ENCODE measurements at places on chromosomes 1 and 21.

GRCh38 chr21:34865400-34866241 lies 183.5 kb downstream of the RUNX1 start:
- H3K4me3 ChIP-seq, result no peak overlapping the region
- no peaks in the 10 kb centered on the region for H3K27me3 ChIP-seq
- peaks cover 20% of the 10 kb centered on the region for H3K4me1 ChIP-seq
- DNase-seq, result peak; percentile 91
- no peak overlapping the region for H3K27ac ChIP-seq
- peaks cover 17% of the 10 kb centered on the region for H3K36me3 ChIP-seq

GRCh38 chr1:37391211-37392011 lies 83.0 kb upstream of the ZC3H12A start:
- no peak overlapping the region for H3K4me3 ChIP-seq
- H3K27ac ChIP-seq, result no peak overlapping the region
- H3K36me3 ChIP-seq, result no peaks in the 10 kb centered on the region
- H3K4me1 ChIP-seq, result no peaks in the 10 kb centered on the region

- no peaks in the 10 kb centered on the region for H3K27me3 ChIP-seq
- no peak overlapping the region for H3K27ac ChIP-seq
- H3K36me3 ChIP-seq, result no peaks in the 10 kb centered on the region
- H3K4me1 ChIP-seq, result no peaks in the 10 kb centered on the region
Measured at GRCh38 chr1:229950020-229950419, 117.0 kb upstream of the GALNT2 start.

DNA sequence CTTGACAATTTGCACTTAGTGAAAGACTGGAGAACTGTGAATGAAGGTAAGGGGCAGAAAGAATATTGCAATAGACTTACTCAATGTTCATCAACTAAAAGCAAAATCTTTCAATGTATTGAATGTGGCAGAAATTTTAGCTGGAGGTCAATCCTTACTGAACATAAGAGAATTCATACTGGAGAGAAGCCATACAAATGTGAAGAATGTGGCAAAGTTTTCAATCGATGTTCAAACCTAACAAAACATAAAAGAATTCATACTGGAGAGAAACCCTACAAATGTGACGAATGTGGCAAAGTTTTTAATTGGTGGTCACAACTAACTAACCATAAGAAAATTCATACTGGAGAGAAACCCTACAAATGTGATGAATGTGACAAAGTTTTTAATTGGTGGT lies 80.7 kb downstream of the JMJD4 start:
- DNase-seq, result no peak
- no peak overlapping the region for H3K4me3 ChIP-seq
- H3K27me3 ChIP-seq, result no peaks in the 10 kb centered on the region

- H3K4me1 ChIP-seq, result no peaks in the 10 kb centered on the region
- H3K27ac ChIP-seq, result no peak overlapping the region
- no peaks in the 10 kb centered on the region for H3K27me3 ChIP-seq
Measured at GRCh38 chr1:160326418-160326817, 16.6 kb downstream of the COPA start.

GRCh38 chr1:50724626-50725286 lies 235.3 kb downstream of the FAF1 start:
- H3K27ac ChIP-seq, result peak overlapping the region; percentile 70
- peaks cover 18% of the 10 kb centered on the region for H3K36me3 ChIP-seq
- no peak overlapping the region for H3K4me3 ChIP-seq
- no peaks in the 10 kb centered on the region for H3K27me3 ChIP-seq
- DNase-seq, result no peak

GRCh38 chr1:15158506-15159165 lies 5.1 kb downstream of the TMEM51 start:
- no peak overlapping the region for H3K4me3 ChIP-seq
- peaks cover 59% of the 10 kb centered on the region for H3K4me1 ChIP-seq
- no peak for DNase-seq
- H3K27me3 ChIP-seq, result peaks cover 17% of the 10 kb centered on the region
- no peaks in the 10 kb centered on the region for H3K36me3 ChIP-seq
- H3K27ac ChIP-seq, result peak overlapping the region; percentile 58

- no peak overlapping the region for H3K4me3 ChIP-seq
- no peak for DNase-seq
- H3K27ac ChIP-seq, result no peak overlapping the region
Measured at GRCh38 chr1:169797281-169797680, 2.6 kb upstream of the METTL18 start.

- H3K4me1 ChIP-seq, result peaks cover 51% of the 10 kb centered on the region
- H3K36me3 ChIP-seq, result no peaks in the 10 kb centered on the region
- no peak overlapping the region for H3K4me3 ChIP-seq
- no peak overlapping the region for H3K27ac ChIP-seq
Measured at GRCh38 chr1:147080671-147081394, 91.4 kb downstream of the PRKAB2 start.

GRCh38 chr1:25987951-25988350 lies 9.9 kb downstream of the PAFAH2 start:
- H3K27me3 ChIP-seq, result no peaks in the 10 kb centered on the region
- H3K4me3 ChIP-seq, result no peak overlapping the region

- H3K4me1 ChIP-seq, result no peaks in the 10 kb centered on the region
- H3K4me3 ChIP-seq, result no peak overlapping the region
Measured at GRCh38 chr1:21865943-21866706, 54.1 kb downstream of the LDLRAD2 start.

- H3K36me3 ChIP-seq, result no peaks in the 10 kb centered on the region
- no peak overlapping the region for H3K4me3 ChIP-seq
- no peaks in the 10 kb centered on the region for H3K4me1 ChIP-seq
- H3K27ac ChIP-seq, result no peak overlapping the region
- DNase-seq, result no peak
- peaks cover 10% of the 10 kb centered on the region for H3K27me3 ChIP-seq
Measured at GRCh38 chr21:37593740-37594471, 227.3 kb downstream of the DYRK1A start.

DNA sequence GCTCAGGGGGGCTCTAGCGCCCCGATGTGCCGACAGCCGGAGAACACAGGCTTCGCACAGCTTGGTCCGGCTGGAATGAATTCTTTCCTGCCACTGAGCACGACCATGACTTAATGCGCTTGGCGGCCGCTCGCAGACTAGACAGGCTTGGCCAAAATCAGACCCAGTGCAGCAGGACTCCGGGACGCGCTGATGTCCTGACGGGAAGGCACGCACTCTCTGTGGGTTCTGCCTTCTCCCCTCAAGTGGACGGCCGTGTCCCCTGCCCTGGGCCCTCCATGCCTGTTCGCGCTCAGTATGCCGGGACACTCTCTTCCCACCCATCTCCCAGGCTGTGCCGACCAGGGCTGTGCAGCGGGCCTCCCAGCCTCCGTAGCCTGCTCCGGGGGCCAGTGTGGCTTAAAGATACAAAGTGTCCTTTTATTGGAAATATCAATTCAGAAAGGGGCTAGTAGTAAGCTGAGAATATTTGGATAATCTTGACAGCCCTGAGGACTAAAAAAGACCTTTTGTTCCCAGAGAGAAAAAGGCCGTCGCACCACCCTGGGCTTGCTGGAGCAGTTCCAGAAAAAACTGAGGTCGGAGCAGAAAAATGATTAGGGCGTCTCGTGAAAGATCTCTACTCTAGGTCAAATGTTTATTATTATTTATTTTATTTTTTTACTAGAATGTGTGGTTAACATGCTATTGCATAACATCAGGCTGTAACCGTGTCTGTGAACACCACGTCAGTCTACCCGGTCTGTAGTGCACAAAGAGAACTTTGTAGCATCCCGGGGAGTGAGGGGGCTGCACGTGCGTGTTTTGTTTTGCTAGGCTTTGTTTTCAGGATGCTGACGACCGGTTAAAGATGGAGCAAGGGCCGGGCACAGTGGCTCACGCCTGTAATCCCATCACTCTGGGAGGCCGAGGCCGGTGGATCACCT lies 88.1 kb upstream of the ARHGEF16 start:
- H3K27ac ChIP-seq, result no peak overlapping the region
- H3K27me3 ChIP-seq, result no peaks in the 10 kb centered on the region
- DNase-seq, result no peak
- H3K4me1 ChIP-seq, result no peaks in the 10 kb centered on the region

DNA sequence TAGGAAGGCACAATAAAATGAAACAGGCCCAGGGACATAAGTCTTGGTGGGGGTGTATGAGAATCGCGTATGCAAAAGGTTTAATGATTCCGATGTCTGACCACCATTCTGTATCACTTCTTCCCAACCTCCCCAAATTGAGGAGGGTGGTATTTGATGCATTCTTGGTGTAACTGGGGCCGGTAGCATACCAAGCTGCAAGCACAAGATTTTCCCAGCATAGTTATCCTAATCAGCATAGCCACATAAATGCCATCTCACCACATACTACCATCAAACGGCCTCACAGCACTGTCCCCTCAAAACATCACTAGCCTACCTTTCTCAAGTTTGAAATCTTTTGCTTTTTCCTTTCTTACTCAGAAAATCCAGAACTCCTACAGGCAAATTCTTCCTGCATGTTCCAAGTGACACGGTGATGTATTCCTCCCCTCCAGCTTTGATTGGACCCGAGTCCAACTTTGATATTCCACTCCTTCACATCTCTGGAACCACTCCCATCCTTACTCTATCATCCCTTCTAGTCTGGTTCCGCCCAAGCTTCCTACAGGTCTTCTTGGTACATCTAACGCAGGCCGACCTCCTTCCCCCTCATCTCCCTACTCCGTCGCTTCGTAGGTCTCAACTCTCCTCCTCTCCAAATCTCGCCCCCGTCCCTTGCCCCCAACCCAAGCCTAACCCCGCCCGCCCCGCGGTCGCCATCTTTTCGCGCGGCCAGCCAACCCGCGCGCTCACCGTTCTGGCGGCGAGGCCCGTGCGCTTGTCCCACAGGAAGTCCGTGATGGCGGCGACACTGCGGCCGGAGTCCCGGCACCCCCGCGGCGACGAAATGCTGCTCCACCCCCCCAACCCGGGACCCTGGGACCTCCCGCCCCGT lies 600 bp downstream of the CLK2 start:
- H3K4me1 ChIP-seq, result peaks cover 48% of the 10 kb centered on the region
- no peak for DNase-seq
- peaks cover 4% of the 10 kb centered on the region for H3K27me3 ChIP-seq
- peak overlapping the region; percentile 68 for H3K4me3 ChIP-seq
- peak overlapping the region; percentile 94 for H3K27ac ChIP-seq

DNA sequence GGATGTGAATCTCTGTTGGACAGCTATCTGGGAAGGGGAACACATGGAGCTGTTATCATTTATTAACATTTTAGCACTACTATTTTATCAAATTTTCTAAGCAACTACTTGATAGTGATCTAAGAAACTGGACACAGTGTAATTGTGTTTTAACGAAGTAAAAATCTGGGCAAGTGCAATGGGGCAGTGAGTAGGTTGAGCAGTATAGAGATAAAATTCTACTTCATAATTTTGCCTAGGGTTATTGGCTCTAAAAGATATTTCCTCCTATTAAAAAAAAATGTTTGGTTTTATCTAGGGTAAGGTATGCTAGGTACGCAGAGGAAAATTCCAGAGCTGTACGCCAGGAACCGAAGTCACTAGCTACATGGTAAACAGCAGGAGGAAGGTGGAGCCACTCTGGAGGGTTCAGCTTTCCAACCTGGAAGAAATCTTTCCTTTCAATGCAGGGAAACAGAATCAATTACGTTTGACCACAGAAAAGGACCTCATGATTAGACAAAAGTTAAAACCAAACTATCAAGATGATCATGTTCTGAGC lies 43.3 kb downstream of the BCAR3 start:
- no peak for DNase-seq
- peaks cover 15% of the 10 kb centered on the region for H3K36me3 ChIP-seq
- H3K4me3 ChIP-seq, result no peak overlapping the region
- H3K4me1 ChIP-seq, result no peaks in the 10 kb centered on the region
- no peaks in the 10 kb centered on the region for H3K27me3 ChIP-seq

- no peaks in the 10 kb centered on the region for H3K4me1 ChIP-seq
- no peak overlapping the region for H3K4me3 ChIP-seq
- H3K36me3 ChIP-seq, result peaks cover 87% of the 10 kb centered on the region
- peak; percentile 41 for DNase-seq
- H3K27me3 ChIP-seq, result no peaks in the 10 kb centered on the region
- H3K27ac ChIP-seq, result no peak overlapping the region
Measured at GRCh38 chr1:11068600-11069473, 9.0 kb upstream of the SRM start.

GRCh38 chr1:12245116-12245515 lies 15.3 kb downstream of the VPS13D start:
- no peaks in the 10 kb centered on the region for H3K27me3 ChIP-seq
- H3K27ac ChIP-seq, result no peak overlapping the region
- H3K4me3 ChIP-seq, result no peak overlapping the region

GRCh38 chr1:165726169-165726568 lies 27.8 kb upstream of the ALDH9A1 start:
- no peak for DNase-seq
- no peaks in the 10 kb centered on the region for H3K4me1 ChIP-seq
- H3K27me3 ChIP-seq, result no peaks in the 10 kb centered on the region
- peaks cover 18% of the 10 kb centered on the region for H3K36me3 ChIP-seq
- no peak overlapping the region for H3K4me3 ChIP-seq

GRCh38 chr1:220113136-220113695 lies 19.3 kb downstream of the IARS2 start:
- H3K27ac ChIP-seq, result no peak overlapping the region
- H3K4me1 ChIP-seq, result peaks cover 9% of the 10 kb centered on the region
- no peaks in the 10 kb centered on the region for H3K27me3 ChIP-seq
- DNase-seq, result no peak

DNA sequence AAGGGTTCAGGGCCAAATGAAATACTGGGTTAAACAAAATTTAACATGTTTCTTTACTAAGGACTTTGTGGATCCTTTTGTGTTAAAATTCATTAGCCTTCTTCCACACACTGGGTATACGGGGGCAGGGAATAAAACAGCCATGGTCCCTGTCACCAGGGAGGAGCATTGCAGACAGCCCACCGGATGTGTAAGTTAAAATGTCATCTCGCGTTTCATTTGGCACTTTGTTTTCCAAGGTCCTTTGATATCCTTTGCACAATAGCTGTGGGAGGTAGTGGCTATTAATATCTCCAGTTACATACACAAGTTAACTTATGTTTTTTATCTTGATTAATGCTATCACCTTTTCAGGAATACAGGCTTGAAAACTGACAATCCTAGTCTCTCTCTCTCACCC lies 172.7 kb downstream of the BARHL2 start:
- no peaks in the 10 kb centered on the region for H3K27me3 ChIP-seq
- H3K27ac ChIP-seq, result no peak overlapping the region
- no peak overlapping the region for H3K4me3 ChIP-seq
- no peak for DNase-seq

DNA sequence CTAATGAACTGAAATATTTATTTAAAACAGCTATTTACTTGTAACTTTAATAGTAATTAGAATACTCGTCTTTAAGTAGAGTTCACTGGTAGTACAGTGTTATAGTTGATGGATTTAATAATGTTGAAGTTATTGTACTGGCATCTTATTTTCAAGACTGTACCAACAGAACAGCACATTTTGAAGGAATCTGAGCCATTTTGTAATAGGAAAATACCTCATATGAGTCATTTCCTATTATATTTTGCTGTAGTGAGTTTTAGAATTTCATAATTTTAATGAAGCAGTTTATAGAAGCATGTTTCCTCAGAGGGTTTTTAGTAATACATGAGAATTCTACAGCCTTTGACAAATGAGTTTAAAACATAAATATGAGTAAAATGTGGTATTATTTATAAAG lies 258.3 kb downstream of the OLFM3 start:
- no peaks in the 10 kb centered on the region for H3K36me3 ChIP-seq
- no peak overlapping the region for H3K27ac ChIP-seq
- no peak overlapping the region for H3K4me3 ChIP-seq
- no peaks in the 10 kb centered on the region for H3K4me1 ChIP-seq
